Esophagus mucosa (tissue), 1 donor: ENCODE measurements at places on chromosomes 2 and 18. TPM values are rescaled to one million over a fixed set of nuclear protein-coding genes. Genes with fewer than 3 reads are reported as not detected.
A peak's percentile ranks its signal among the peaks of the same experiment; 100 is the strongest.

SERPINE2 gene
- 63.7 TPM for total RNA-seq

ACMSD gene
- not detected for total RNA-seq

GCFC2 gene
- 7.7 TPM for total RNA-seq

CCDC150 gene
- total RNA-seq = 3.3 TPM

LRRC30 gene
- total RNA-seq = not detected

METTL4 gene
- 8.2 TPM for total RNA-seq

GRCh38 chr18:26802330-26803200, 62.9 kb downstream of the AQP4 start:
- peak; percentile 61 for ATAC-seq

DNA sequence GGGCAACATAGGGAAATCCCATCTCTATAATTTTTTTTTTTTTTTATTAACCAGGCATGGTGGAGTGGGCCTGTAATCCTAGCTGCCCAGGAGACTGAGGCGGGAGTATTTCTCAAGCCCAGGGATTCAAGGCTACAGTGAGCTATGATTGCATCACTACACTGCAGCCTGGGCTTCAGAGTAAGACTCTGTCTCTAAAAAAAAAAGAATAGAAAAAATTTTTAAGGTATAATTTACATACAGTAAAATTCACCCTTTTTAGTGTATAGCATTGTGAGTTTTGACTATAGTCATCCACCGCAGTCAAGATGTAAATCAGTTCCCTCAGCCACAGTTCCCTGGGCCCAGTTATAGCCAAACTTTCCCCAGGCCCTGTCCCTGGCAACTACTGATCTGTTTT, 57.1 kb upstream of the MSH6 start:
- ATAC-seq = no peak

DNA sequence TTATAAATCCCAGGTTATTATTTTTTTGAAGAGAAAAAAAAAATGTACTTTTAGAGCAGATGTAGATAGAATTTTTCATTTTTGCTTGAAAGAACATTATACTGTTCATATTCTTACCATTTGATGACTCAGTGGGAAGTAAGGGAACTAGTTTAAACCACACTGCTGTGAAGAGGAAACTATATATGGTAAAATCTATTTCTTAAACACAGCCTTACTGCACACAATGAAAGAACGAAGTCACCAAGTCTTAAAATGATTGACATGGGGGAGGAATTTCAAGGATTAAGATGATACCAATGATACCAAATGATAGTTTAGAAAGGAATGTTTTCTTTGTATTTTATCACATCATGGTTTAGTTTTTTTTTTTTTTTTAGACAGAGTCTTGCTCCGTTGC, 5.0 kb downstream of the ACTR2 start:
- peak; percentile 67 for ATAC-seq

- ATAC-seq = no peak
These were observed 177.3 kb downstream of the ERBB4 start for GRCh38 chr2:212361174-212361756.

DNA sequence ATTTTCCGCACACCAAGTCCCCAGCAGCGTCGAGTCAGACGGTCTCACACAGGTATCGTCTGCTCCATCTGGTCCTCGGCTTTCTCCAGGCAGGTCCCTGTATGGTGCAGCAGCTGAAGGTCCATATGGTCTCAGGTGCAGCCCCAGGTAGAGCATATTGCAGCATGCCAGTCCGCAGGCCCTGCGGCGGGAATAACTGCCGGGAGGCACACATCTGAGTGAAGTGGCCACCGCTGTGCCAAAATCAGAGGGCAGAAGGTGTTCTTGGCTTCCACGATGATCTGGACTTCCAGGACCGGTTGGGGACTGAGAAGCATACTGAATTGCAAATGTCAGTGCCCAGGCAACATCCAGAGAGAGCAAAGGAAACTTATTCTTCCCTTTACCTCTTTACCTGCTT, 320.3 kb downstream of the RNF144A start:
- ATAC-seq = no peak

- no peak for ATAC-seq
These were observed 181.1 kb upstream of the RGPD4 start for GRCh38 chr2:107645586-107645985.

DNA sequence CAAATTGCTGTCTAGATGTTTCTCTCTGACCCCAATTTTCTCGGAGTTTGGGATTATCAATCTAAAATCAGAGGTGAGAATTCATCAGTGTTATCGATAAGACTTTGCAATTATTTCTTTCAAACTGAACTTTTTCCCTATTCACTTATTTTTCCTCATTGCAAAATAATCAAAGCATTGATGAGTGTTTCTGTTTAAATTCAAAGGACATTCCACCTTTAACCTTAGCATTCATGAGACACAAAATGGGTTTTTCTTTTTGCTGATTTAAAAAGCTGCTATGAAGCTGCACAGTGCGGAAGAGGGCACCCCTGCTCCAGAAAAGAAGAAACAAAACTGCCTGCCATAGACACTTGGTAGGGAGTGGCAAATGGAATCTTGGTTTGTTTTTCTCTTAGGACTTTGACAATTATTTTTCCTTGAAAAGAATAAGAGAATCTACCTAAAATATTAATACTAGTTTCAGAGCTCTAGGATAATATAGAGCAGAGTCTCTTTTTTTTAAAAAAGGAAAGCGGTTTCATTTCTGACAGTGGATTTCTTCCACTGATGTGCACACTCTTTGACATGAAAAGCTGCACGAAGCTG, 203.4 kb downstream of the TGIF1 start:
- ATAC-seq = no peak

GRCh38 chr2:85253890-85254289, 73.9 kb downstream of the TGOLN2 start:
- no peak for ATAC-seq

- ATAC-seq = peak; percentile 97
These were observed 34.2 kb upstream of the EN1 start for GRCh38 chr2:118881490-118882129.

GRCh38 chr2:197760293-197760657, 24.8 kb downstream of the BOLL start:
- ATAC-seq = no peak

GRCh38 chr2:176636401-176636800, 367.2 kb downstream of the MTX2 start:
- no peak for ATAC-seq

DNA sequence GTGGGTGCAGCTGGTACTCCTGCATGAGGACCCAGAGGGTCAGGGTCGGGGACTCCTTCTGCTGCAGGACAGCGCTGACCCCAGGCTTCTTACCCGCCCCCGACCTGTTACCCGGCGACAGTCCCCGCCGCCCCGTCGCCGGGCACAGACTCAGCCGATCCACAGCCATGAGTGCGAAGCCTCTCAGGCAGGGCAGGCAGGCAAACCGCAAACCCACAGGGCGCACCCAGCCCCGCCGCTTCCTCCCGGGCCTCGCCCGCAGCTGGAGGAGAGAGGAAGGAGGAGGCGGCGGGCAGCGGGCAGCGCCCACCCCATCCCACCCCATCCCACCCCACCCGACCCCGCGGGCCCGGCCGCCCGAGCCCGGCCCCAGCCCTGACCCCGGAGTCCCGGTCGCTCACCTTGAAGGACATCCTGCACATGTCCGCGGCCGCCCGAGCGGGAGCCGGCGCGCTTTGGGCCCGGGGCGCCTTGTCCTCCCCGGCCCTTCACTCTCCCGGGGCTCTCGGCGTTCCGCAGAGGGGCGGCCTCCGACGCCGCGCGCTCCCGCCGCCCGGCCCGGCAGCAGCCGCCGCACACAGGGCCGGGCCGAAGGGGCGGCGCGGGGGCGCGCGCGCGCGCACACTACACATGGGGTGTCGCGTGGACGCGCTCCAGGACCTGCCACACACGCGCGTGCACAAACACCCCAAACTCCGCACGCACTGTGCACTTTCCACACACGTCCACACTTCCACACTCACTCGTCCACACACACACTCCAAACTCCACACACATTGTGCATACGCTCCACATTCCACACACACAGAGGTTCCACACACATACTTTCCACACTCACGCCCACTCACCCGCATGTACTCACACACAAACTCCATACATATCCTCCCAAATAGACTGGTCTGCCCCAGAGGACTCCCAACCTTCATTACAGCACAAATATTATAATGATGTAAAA, at the start of gene ANKRD29:
Gene ANKRD29, minus strand, starts transcription at position 603 of the 955 bp plus-strand sequence. Its CDS starts 181 bp downstream, at position 422.
- ATAC-seq = peak; percentile 73

GRCh38 chr2:192236136-192236535, 41.4 kb upstream of the TMEFF2 start:
- ATAC-seq = no peak

- no peak for ATAC-seq
These were observed 413.5 kb downstream of the TXNL1 start for GRCh38 chr18:56224669-56225561.
